Right ventricle myocardium inferior (tissue), 1 donor: ENCODE measurements at places on chromosomes 6 and 20. TPM values are rescaled to one million over a fixed set of nuclear protein-coding genes. Genes with fewer than 3 reads are reported as not detected.

The C6orf62 gene
- total RNA-seq, result 43.2 TPM

The ABCC10 gene
- total RNA-seq, result 14.8 TPM

The NKX2-2 gene
- total RNA-seq, result not detected

The PRICKLE4 gene
- 3.3 TPM for total RNA-seq

The APMAP gene
- 26.8 TPM for total RNA-seq

The CTCFL gene
- not detected for total RNA-seq

The GPX5 gene
- not detected for total RNA-seq

The CYP21A2 gene
- total RNA-seq, result 0.30 TPM

DNA sequence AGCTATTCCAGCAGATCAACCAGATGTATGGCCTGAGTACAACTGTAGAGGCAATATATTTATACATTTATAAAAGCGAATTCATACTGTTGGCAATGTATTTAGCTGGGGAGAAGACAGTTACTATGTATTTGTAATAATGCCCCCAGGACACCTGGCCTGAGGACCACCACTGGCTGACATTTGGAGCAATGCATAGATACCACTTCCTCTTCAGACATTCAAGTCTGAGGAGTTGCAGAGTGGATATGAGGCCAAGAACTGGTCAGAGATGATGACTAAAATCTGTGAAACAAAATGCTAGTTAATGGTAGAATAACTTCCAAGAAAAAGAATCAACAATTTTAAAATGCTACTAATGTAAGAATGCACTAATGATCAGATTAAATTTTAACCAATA lies 462.3 kb downstream of the CDC5L start:
- DNase-seq, result no peak

GRCh38 chr6:26415791-26416190 lies 13.7 kb downstream of the BTN3A1 start:
- no peak for DNase-seq

GRCh38 chr6:132927713-132928112 lies 113.3 kb downstream of the RPS12 start:
- no peak for DNase-seq

GRCh38 chr20:61042506-61043385 lies 209.3 kb upstream of the CDH4 start:
- no peak for DNase-seq

DNA sequence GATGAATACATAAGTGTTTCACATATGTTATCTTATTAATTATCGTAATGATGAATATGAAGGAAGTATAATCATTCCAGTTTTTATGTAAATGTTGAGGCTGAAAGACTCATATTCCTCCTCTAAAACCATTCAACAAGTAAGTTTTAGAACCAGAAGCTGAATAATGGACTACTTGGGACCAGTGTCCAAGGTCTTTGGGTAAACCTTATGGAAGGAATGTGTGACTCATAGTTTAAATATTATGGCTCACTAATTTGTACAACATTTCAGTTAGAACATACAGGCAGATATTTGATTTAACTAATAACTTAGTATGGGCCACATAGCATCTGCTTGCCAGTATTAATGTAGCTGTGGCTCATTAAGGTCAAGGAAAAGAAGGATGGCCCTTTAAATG lies 209.6 kb downstream of the TFAP2B start:
- DNase-seq, result no peak

DNA sequence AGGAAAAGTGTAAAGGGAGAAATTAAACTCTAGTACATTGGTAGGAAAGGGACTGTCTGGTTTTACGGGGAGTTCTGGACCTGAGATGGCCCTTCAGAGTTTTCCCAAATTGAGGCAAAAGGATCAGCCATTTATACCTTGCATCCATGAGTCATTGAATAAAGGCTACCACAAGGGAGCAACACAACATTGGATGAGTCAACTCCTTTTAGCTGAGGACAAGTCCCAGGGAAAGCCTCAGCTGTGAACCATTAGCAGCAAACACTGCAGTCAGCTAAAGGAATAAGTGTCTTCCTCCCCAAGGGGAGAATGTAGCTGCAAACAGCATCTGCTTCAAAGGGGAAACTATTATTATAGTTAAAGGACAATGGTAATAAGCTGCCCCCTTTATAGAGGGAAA lies 468.7 kb upstream of the ID4 start:
- no peak for DNase-seq

GRCh38 chr20:53937339-53937741 lies 133.1 kb downstream of the BCAS1 start:
- no peak for DNase-seq

DNA sequence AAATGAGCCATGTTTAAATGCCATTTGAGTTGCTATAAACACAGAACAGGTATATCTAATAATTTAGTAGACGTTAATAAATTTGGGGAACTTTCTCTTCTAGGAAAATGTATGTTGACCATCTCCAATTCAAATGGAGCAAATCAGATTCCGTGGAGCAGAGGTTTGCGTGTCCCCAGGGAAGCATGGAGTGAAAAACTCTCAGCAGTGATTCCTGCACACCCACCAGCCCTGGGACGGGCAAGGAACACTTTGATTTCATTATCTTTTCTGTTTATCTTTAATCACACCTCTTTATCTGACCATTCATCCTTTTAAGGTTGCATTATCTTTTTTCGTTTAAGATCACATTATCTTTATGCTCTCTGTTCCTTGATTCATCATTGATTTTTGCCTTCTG lies 95.0 kb downstream of the RNASET2 start:
- DNase-seq, result no peak

- peak; percentile 82 for DNase-seq
Measured at GRCh38 chr6:2875359-2876191, 27.5 kb downstream of the SERPINB9 start.

GRCh38 chr20:38755324-38755910 lies 7.2 kb downstream of the ACTR5 start:
- no peak for DNase-seq

DNA sequence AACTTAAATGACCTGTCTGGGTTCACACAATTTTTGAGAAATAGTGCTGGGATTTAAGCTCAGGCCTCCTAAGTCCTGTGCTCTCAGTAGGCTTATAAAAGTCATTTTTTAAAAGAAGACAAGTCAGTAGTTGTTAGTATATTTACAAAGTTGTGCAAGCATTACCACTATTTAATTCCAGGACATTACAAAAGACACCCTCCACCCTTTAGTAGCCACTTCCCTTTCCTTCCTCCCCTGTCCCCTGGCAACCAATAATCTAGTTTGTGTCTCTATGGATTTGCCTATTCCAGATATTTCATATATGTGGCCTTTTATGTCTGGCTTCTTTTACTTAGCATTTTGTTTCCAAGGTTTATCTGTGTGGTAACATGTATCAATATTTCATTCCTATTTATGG lies 37.6 kb downstream of the HMGN3 start:
- DNase-seq, result no peak
